Activated CD4-positive, CD25-positive, alpha-beta regulatory T cell (primary cell): ENCODE measurements at places on chromosomes 12 and 14.

GRCh38 chr14:29282169-29282568 is 515.6 kb downstream of the FOXG1 start:
- DNase-seq: no peak

DNA sequence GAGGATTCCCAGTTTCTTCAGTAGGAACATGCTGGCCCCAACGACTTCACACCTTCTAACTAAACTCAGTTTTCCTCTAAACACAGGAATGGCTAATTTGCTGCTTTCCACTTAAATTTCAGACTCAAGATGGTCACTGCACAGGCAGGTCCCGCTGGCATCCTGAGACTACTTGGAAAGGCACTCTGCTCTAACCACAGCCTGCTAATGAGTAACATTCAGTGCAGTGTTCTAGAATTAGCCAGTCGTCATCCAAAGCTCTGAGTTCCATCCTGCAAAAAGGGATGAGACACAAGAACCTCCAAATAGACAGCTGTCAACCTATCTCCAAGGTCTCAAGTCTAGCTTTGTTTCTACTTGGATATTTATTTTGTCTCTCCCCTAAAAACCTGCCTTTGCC is 6.0 kb downstream of the CCDC92 start:
- no peak for DNase-seq

- no peak for DNase-seq
These were observed 909.6 kb downstream of the VRK1 start for GRCh38 chr14:97706819-97707218.

- DNase-seq: no peak
These were observed 174.3 kb downstream of the FOXN3 start for GRCh38 chr14:89242652-89243279.

DNA sequence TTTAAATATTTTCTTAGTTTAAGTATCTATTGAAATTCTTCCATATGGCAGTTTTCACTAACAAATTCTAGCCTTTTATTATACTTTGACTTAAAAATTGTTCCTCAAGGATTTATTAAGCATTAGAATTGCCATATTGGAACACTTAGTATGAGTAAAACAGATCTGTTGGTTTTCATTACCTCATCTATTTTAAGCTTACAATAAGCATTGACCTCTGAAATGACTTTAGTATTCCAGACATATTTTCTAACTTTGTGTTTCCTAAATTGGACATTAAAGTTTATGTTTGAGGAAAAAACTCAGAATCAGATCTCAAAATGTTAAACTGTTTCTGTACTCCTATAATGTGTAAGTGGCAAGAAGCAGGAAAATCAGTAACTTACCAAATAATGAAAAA is 48.4 kb downstream of the CSRP2 start:
- no peak for DNase-seq

- no peak for DNase-seq
These were observed 73.5 kb downstream of the CDK17 start for GRCh38 chr12:96326628-96327227.

- no peak for DNase-seq
These were observed 35.7 kb downstream of the HNRNPC start for GRCh38 chr14:21233457-21234076.

GRCh38 chr14:69587389-69587788 is 12.7 kb upstream of the CCDC177 start:
- DNase-seq: no peak

- no peak for DNase-seq
These were observed 134.0 kb downstream of the PRKCH start for GRCh38 chr14:61455351-61455750.

GRCh38 chr14:52061890-52062289 is 7.0 kb downstream of the NID2 start:
- DNase-seq: no peak

GRCh38 chr14:21255385-21256101 is 13.7 kb downstream of the HNRNPC start:
- no peak for DNase-seq

GRCh38 chr14:26897196-26897595 is 299.4 kb upstream of the NOVA1 start:
- no peak for DNase-seq

DNA sequence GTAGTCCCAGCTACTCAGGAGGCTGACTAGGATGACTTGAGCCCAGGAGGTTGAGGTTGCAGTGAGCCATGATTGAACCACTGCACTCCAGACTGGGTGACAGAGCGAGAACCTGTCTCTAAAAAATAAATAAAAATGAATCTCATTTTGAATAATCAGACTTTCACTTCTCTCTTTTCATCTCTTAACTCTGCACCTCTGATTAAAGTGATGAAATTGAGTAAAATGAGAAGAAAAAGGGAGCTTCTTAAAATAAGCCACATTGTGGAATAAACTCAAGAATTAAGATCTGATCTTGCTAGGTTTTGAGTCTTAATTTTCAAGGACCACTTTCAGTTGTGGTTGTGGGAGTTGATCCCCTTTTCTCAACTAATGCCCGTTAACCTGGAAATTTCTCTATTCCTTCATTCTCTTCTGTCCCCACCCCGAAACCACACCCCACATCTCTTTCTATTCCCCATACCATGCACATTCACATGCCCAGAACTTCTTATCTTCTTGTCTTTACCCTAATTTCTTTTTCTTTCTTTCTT is 70.9 kb upstream of the ETV6 start:
- DNase-seq: no peak

DNA sequence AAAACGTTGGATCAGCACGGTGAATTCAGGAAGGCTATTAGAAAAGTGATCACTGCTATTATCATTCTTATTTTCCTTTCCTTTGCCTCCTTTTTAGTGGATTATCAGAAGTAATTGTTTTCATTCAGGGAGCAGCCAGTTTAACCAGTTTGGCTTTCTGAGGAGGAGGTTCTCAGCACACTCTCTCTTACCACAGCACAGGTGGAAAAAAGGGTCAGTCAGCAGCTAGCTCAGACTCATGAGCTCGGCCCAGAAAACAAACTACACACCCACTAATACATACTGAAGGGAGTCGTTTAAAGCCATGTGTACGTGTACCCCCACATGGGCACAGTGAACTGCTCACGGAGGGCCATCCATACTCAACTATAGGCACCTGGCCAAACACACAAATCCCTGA is 23.2 kb upstream of the MAGOHB start:
- no peak for DNase-seq

DNA sequence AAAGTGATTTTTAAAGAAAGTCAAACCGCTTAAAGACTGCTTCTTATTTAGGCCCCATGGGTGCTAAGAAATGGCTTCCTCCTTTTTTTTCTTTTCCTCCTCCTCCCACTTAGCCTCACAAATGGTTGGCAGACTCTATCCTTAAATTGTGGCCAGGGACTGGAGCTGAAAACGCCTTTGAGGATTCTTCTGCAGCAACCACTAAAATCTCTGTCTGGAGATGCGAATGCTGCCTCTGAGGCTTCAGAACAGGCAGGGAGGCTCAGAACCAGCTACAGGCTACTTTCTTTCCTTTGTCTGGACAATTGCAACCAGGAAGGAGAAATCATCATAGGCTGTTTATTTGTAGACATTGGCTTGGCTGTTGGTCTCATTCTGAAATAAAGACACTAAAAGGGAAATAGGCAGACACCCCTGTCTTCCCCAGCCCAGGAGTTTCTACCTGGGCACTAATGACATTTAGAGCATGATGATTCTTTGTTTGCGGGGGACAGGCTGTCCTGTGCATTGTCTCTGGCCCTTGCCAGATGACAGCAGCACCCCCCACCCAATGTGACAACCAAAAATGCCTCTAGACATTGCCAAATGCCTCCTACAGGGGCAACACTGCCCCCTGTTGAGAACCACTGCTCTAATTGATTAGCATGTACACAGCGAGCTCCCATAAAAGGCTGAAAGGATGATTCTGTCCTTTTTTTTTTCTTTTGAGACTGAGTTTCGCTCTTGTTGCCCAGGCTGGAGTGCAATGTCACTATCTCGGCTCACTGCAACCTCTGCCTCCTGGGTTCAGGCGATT is 50.3 kb downstream of the MAP1LC3B2 start:
- DNase-seq: no peak

- DNase-seq: no peak
These were observed 9.4 kb downstream of the TMEM179 start for GRCh38 chr14:104595116-104595675.

DNA sequence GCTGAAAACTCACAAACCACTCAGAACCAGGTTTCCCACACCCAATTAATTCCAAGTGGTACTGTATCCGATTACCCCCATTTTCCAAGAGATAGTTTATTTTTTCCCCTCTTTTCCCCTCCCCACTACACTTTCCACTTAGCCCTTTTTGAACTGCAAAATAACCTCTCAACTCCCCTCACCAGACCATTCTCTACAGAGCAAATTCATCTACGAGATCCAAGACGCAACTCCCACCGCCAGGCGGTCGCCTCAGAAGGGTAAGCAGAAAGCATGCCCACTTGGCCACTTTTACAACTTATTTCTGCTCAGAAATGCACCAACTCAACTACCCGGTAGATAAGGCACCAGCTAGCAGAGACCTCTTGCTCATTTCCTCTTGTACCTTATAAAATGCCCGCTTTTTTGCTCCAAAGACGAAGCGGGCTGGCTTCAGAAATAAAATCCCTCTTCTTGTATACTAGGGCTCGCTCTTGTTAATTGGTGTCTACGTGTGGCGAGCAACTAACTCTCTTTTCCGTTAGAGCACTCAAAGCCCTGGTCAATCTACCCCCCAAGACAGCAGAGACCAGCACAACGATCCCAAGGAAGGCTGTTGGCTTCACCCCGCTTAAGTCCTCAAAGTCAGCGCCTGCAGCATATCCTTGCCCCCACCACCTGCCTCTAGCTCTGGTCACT is 910 bp upstream of the SRP54 start:
- no peak for DNase-seq

- no peak for DNase-seq
These were observed 416.6 kb downstream of the AEBP2 start for GRCh38 chr12:19855851-19856250.

DNA sequence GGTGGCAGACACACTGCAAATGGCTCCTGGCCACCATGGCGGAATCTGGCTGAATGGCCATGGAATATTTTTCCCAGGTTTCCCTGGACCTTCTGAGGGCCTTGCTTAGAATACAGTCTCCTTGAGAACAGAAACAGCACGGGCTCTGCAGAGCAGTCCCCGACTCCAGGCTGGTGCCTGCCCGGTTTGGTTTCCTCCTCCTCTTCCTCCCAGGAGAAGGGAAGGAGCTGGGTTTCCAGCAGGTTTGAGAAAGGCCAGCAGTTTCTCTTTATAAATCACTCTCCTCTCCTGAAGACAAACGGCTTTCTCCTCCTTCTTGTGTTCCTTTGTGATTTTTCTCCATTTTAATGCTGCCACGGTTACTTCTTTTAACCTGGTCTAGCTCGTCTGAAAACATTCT is 106.8 kb upstream of the RFLNA start:
- no peak for DNase-seq

- no peak for DNase-seq
These were observed 148.2 kb downstream of the KIF21A start for GRCh38 chr12:39294715-39295114.

DNA sequence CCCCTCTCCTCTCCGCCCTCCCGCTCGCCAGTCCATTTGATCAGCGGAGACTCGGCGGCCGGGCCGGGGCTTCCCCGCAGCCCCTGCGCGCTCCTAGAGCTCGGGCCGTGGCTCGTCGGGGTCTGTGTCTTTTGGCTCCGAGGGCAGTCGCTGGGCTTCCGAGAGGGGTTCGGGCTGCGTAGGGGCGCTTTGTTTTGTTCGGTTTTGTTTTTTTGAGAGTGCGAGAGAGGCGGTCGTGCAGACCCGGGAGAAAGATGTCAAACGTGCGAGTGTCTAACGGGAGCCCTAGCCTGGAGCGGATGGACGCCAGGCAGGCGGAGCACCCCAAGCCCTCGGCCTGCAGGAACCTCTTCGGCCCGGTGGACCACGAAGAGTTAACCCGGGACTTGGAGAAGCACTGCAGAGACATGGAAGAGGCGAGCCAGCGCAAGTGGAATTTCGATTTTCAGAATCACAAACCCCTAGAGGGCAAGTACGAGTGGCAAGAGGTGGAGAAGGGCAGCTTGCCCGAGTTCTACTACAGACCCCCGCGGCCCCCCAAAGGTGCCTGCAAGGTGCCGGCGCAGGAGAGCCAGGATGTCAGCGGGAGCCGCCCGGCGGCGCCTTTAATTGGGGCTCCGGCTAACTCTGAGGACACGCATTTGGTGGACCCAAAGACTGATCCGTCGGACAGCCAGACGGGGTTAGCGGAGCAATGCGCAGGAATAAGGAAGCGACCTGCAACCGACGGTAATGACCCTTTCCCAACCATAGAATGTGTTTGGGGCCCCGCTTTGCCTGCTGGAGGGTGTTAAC is 615 bp downstream of the CDKN1B start:
- DNase-seq: no peak

- no peak for DNase-seq
These were observed 19.8 kb upstream of the MAP1LC3B2 start for GRCh38 chr12:116539361-116539771.

- DNase-seq: no peak
These were observed 122.2 kb upstream of the CCDC175 start for GRCh38 chr14:59698793-59699192.

- DNase-seq: no peak
These were observed 175.2 kb upstream of the BCL2L14 start for GRCh38 chr12:11895421-11896078.

DNA sequence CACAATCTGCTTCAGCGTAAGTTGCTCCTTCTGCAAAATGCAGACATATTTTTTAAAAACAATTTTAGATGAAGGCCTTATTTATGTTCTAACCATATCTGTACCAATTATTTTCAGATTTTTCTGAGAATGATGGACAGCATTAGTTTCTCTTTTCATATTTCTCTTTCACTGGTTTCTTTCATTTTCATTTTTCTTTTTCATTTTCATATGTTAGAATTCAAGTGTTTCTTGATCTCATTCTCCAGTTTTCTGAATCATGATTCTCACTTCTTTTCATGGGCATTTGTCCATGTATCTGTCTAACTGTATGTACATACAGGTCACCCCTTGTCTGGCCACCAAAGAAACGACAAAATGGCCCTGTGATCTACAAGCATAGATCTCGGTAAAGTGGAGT is 346.6 kb downstream of the NAV3 start:
- DNase-seq: no peak

DNA sequence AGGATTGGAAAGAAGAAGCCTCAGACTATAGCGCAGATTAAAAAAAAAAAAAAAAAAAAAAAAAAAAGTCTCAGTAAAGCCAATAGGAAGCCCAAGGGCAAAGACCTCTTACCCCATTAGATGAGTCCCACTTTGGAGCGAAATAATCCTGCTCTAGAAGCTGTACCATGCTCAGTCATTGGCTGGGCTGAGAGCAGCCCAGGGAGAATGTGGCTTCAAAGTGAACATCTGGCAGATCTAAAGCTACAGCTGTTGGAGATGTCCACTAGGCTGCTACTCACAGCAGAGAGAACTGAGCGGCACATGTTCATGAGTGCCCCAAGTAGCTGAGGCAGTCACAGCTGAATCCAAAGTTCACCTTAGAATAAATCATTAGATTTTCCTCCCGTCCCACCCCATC is 560.9 kb downstream of the MED13L start:
- no peak for DNase-seq

- DNase-seq: no peak
These were observed 33.9 kb upstream of the NR2C1 start for GRCh38 chr12:95107362-95107761.

- no peak for DNase-seq
These were observed 50.5 kb downstream of the SSH1 start for GRCh38 chr12:108806921-108807320.
